ENCODE measurements at places on chromosomes 1 and 21.

- no peak for DNase-seq
These were observed 21.2 kb downstream of the CEP170 start for GRCh38 chr1:243233908-243234307.

DNA sequence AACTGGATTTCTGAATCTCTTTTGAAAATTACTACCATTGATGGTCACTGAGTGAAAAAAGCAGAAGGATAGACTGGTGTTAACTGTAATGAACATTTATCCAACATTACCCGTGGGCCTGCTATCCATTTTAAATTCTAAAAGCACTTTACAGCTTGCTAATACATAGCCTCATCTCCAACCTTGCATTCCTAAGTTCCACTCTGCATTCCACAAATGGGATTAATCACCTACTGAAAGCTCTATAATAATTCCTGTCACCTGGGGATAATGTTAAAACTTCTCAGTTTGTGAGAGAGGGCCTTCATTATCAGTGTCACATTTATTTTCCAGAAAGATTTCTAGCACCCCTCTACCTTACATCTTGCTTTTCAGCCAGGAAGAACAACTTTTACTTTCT, 38.2 kb downstream of the PTPRC start:
- no peak for DNase-seq

DNA sequence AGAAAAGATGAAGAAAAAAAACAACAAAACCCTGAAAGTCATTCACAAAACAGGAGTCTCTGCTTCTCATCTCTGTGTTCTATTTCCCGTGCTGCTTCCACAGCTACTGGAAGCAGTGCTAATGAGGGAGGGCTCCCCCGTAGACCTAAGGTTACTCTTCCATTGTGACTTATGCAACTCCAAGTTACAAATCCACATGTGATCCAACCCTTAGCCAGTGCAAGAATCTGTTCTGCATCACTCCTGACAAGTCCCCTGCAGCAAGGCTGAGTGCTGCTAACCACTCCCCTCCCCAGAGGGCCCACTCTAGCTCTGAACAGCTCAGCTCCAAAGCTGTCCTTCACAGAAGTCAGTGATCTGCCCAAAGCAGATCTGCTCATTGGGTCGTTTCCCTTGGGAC, 10.3 kb downstream of the DNALI1 start:
- DNase-seq: no peak

DNA sequence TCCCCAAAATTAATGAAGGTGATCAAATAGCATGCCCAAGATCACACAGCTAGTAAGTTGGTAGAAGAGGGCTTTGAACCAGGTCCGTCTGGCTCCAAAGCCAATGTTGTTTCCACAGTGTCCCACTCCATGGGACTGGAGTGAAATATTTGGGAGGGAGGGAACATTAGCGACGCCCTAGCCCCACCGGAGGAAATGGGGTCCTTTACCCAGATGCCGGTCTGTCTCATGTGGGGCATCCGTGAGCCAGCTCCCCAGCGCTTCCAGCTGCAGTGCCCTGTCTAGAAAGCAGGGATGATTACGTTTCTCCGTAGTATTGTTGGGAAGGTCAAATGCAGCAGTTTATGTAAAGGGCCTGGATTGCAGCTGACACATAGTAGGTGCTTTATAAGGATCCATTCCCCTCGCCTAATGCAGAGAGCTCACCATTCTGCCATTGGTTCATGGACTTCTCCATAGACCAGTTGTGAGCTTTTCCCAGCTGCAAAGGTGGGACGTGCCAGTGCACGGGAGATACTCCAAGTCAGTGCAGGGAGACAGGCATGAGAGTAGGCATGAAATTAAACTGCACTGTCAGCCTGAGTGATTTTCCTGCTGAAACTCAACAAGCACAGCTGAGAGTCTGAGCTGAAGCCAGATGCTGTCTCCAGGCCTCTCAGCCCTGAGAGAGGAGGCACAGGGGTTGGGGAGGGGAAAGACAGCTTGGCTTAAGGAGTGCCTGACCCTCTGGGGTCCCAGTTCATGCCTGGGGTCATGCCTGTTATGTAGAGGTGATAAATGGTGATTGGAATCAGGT, 24.7 kb downstream of the QSOX1 start:
- no peak for DNase-seq

- no peak for DNase-seq
These were observed 34.7 kb downstream of the PLPPR5 start for GRCh38 chr1:98969798-98970490.

DNA sequence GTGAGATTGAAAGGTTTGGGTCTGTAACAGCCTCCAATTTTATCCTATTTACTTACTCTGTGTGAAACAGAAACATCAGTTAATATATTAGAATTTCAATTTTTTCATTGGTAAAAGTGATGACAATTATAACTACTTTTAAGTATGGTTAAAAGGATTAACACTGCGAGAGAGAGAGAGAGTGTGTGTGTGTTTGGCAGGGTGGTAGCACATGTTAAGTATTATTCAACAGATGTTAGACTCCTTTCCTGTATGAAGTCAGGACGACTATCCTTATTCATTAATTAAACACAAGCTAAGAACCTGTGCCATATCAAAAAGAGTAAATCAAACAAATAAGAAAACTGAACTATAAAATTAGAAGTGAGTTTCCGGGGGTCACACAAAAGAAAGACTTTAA, 662.5 kb downstream of the PLPP3 start:
- no peak for DNase-seq

DNA sequence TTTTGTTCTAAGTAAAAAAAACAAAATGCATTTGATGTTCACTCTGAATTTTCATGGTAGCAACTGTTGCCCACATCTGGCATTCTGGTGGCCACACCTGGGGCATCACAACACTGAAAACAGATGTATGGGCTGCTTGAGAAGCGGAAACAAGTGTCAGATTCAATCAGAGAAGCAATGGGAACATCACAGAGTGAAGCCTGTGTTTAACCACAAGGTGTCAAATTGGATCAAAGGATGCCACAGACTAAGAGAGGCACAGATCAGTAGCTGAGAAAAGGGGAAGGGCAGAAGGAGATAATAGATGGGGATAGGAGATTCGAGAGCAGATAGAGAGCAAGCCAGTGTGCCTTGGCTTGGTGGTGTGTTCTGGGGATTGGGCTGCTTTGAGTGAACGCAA, 49.8 kb upstream of the MTF2 start:
- DNase-seq: no peak

DNA sequence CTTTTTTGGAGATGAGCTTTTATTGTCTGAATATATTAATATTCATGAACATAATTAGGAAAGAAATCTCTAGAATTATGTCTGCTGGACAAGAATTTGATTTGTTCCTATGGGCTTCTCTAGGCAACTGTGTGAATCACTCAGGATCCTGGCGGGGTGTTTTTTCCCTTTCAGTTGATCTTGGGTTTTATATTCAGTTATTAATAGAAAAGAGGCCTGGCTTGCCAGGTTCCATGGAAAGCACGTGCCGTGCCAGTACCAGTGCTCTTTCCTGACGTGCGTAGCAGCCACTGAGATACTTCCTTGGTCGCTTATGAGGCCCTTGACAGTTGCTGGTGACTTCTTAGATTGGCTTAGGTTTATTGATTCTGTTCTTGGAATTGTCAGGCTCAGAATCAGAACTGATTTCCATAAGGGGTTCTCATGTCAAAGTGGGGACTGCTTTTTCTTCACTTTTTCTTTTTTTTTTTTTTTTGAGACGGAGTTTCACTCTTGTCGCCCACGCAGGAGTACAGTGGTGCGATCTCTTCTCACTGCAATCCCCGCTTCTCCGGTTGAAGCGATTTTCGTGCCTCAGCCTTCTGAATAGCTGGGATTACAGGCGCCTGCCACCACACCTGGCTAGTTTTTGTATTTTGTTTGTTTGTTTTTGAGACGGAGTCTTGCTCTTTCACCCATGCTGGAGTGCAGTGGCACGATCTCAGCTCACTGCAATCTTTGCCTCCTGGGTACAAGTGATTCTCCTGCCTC, 48.7 kb upstream of the KIF1B start:
- DNase-seq: no peak

GRCh38 chr1:27554759-27555699, 48.9 kb downstream of the AHDC1 start:
- no peak for DNase-seq

DNA sequence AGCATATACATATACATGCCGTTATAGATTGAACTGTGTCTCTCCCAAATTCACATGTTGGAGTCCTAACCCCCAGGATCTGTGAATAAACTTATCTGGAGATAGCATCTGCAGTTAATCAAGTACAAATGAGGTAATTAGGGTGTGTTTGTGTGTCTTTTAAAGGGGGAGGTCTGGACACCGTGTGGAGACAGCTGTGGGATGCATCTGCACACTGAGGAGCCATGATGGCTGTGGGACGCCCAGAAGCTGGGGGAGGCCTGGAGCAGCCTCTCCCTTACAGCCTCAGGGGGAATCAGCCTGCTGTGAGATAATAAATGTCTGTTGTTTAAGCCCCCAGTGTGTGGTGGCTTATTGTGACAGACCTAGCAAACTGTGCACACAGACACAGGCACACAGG, 51.8 kb upstream of the COL18A1 start:
- DNase-seq: no peak

DNA sequence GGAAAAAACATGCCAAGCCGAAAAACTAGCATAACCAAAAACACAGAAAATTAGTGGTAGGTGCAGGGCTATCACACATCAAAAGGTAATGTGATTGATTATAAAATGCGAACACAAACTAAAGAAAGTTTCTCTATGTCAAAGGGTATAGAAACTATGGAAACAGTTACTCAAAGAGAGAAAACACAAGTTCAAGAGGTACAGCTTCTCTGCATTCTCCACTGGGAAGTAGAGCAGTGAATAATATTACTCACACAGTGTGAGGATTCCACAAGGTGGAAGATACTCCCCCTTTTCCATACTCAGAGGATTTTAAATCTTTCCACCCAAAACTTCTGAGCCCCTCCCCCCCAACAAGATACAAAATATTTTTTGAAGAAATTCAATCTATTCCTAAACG, 18.6 kb downstream of the AKT3 start:
- no peak for DNase-seq

GRCh38 chr1:110800079-110800478, 72.9 kb upstream of the CD53 start:
- DNase-seq: no peak

DNA sequence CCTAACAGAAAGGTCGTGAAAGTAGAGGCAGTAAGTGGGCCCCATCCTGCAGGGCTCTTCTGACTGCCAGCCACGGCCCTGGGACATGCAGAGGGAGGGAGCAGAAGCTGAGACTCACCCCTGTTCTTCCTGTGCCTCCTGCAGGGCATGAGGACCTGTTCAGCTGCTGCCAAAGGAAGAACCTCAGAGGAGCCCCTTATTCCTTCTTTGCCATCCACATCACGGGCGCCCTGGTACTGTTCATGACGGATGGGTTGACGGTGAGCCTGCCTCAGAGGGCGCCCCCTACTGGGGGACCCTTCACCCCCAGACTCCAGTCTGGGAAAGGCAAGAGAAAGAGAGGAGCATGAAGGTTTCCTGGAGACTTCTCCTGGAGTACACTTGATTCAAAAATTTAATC, 47.1 kb downstream of the ELK4 start:
- no peak for DNase-seq

GRCh38 chr21:34874684-34875513, 174.2 kb downstream of the RUNX1 start:
- no peak for DNase-seq

DNA sequence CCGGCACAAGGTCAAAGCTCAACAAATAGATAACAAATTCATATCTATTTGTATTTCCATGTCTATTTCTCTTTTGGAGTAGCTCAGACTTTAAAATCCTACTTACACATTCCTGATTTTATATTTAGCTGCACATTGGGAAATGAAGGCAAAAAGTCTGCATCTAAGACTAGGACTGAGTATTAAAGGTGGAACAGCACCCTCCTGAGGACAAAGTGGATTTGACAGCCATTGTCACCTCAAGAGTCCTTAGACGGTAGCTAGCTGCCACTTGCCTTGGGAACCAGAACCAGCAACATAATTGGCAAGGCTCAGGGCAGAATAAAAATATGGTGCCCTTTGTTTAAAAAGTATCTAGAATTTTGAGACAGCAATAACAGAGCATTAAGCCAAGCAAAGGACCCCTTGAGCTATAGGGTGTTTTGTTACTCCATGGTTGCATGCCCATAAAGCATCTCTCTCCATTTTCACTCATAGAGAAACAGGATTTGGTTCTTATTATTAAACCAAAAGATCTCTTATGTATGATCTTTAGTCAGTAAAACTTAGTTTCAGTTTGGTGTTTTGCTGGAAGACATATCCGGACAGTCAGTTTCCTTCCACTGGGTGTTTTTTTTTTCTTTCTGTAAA, 30.0 kb upstream of the SGIP1 start:
- DNase-seq: no peak

DNA sequence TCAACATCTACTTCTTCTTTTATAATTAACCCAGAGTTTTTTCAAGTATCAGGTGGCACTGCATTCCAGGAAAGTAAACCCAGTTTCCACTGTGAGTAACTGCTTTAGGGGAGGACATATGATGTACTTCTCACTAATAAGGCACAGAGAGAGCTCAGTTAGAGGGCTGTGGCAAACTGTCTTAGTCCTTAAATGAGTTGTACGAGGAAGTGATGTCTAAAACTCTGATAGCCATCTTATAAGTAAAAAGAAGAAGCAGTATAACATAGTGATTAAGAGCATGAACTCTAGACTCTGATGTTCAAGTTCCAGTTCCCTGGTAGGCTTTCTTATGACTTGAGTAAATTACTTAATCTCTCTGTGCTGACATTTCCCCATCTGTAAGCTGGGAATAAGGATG, 58.7 kb upstream of the PTGS2 start:
- no peak for DNase-seq

DNA sequence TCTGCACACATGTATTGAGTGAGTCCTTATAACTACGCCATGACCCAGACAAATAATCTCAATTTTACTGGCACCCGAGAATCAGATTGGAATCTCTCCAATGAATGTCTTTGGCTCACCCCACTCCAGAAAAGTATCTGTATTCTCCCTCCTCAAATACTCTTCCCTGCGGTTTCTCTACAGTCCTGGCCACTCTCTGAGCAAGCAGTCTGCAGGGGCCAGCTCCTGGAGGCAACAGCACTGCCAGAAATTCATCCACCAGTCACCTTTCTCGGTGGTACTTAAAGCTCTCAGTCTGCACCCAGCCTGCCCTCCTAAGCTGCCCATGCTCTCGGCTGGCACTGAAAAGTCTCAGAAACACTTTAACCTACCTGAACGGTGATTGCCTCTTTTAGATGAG, 16.1 kb upstream of the LYST start:
- no peak for DNase-seq

GRCh38 chr1:197140121-197140520, 6.3 kb downstream of the ASPM start:
- DNase-seq: no peak

- no peak for DNase-seq
These were observed 29.2 kb downstream of the NID1 start for GRCh38 chr1:236035681-236036101.

DNA sequence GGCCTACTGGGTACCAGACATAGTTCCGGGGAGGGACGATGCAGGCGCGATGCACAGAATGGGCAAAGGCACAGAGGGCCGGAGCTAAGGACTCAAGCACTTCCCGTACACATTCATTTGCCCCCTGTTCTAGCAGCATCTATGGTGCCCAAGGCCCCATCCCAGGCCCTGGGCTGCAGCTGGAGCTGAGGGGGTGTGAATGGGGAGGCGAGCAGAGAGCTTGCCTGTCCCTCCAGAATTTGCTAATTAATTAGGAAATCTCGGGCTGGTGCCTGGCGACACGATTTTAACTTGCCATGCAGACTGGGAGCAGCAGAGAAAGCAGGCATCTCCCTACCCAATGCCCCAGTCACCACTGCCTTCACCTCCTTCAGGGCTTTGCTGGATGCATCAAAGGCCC, 35.9 kb downstream of the EPHA2 start:
- DNase-seq: no peak

All from smooth muscle cell of the brain vasculature (primary cell).